ENCODE measurements at places on chromosomes 7 and 10.

DNA sequence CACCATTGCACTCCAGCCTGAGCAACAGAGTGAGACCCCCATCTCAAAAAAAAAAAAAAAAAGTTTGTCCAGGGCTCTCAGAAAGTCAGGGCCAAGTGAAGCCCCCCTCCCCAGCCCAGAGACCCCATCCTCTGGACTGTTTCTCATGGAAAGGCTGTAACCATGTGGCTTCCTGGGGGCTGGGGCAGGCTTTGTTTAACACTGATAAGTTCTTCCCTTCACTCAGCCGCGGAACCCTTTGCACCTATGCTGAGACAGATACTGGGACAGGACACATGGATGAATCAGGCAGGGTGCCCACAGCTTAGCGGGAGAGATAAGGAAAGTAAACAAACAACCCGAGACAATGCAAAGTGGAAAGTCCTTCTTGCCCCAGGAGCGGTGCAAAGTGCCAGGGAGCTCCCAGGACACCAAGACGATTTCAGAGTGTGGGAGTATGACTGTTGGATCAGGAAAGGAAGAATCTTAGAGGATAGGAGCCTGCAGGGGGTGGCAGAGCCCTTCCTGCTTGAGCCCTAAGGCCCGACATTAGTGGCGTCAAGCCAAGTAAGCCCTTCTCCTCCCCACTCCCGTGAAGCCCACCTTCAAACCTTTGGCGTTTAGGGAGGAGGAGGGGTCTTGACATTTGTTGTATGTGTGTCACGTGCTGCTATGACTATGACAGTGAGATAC lies 11.6 kb downstream of the MLXIPL start:
- peak; percentile 35 for DNase-seq

DNA sequence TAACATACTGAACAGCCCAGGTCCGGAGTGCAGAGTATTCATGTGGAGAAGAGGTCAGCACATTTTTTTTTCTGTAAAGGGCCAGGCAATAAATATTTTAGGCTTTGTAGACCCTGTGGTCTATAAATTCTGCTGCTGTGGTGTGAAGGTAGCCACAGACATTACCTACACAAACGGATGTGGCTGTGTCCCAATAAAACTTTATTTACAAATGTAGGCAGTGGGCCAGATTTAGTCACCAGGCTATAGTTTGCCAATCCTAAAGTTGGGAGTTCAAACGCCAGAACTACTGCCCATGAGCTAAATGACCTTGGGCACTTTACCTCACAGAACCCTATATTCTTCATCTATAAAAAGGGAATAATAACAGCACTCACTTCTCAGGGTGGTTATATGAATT lies 13.4 kb downstream of the FAM53B start:
- no peak for DNase-seq

- no peak for DNase-seq
Observed at GRCh38 chr7:976901-977325, 1.6 kb upstream of the COX19 start.

GRCh38 chr10:14476641-14477407 lies 146.1 kb upstream of the FRMD4A start:
- peak; percentile 81 for DNase-seq

- no peak for DNase-seq
Observed at GRCh38 chr7:81187753-81188152, 268.9 kb upstream of the SEMA3C start.

- no peak for DNase-seq
Observed at GRCh38 chr10:70174058-70174741, 3.9 kb upstream of the SAR1A start.

- peak; percentile 43 for DNase-seq
Observed at GRCh38 chr10:30819341-30820181, 190.0 kb upstream of the LYZL2 start.
